ENCODE measurements at places on chromosomes 13 and 19.

DNA sequence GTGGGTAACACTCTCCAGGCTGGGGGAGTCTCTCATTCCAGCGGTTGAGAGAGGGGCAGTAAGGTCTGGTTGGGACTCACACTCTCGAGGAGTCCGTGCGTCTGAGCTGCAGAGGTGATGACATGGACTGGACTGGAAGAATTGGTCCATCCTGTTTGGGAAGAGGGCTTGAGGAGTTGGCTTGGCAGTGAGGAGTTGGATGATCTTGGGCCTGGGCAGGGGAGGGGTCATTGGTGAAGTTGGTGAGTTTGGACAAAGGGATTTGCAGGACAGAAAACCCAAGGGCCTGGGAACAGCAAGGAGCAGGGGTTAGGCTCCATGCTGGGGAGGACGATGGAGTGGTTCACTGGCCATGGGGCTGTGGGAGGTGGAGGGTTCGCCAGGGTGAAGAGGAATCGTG is 3.7 kb downstream of the PPP1R37 start:
- DNase-seq, result no peak

- no peak for DNase-seq
These were observed 26.0 kb downstream of the VSTM2B start for GRCh38 chr19:29551774-29552173.

DNA sequence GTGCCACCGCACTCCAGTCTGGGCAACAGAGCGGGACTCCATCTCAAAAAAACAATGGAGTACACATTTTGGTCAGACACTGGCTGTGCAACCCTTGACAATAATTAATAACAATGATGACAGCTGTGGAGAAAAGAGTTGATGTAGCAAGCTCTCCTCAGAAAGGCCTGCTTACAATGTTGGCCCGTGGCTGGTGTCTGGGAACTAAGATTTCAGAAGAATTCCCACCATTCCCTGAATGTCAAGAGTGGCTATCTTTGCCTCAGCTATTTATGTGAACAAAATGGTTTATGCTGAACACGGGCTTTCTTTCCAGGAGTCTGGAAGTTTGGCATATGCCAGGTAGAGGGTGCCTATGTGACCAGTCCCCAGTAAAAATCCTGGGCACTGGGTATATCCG is 25.5 kb downstream of the NEK5 start:
- no peak for DNase-seq

GRCh38 chr13:94968757-94969086 is 256.4 kb upstream of the SOX21 start:
- no peak for DNase-seq

GRCh38 chr19:51129716-51130115 is 5.0 kb downstream of the SIGLEC9 start:
- no peak for DNase-seq

- DNase-seq, result no peak
These were observed 45.6 kb upstream of the UBE2L5 start for GRCh38 chr13:30376426-30377311.

GRCh38 chr19:676007-676338 is 219 bp upstream of the FSTL3 start:
- no peak for DNase-seq

GRCh38 chr19:53195265-53195903 is 2.2 kb upstream of the ZNF665 start:
- DNase-seq, result peak; percentile 66

DNA sequence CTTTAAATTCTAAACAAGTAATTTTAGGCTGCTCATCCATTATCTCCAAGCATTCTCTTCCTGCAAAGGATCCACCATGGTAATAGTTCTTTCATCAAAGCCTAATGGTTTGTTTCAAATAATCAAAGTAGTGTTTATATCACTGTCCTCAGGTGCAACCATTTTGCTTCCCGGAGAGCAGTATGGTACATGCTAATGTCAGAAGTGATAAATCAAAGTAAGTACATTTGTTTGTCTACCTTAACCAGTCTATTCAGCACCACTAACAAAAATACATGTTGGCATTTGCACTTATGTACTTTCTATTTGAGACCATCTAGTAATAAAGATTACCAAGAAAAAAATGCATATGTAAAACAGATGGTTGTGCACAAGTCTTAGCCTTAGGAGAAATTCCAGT is 37.5 kb downstream of the DACH1 start:
- no peak for DNase-seq

- DNase-seq, result no peak
These were observed 22.6 kb upstream of the SLAIN1 start for GRCh38 chr13:77674852-77675251.

DNA sequence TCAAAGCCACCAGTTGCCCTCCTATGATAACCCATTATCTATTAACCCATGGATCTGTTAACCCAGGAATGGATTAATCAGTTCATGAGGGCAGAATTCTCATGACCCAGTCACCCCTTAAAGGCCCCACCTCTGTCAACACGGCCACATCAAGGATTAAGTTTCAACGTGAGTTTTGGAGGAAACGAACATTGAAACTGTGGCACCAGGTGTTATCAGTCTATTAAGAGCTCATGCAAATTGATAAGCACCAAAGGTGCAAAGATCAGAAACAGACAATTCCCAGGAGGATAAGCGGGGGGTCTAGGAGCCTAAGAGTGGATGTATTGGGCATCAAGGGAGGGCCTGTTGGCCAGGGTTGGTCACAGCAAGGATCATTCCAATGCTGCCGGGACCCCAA is 19.9 kb upstream of the ELAVL1 start:
- DNase-seq, result no peak

DNA sequence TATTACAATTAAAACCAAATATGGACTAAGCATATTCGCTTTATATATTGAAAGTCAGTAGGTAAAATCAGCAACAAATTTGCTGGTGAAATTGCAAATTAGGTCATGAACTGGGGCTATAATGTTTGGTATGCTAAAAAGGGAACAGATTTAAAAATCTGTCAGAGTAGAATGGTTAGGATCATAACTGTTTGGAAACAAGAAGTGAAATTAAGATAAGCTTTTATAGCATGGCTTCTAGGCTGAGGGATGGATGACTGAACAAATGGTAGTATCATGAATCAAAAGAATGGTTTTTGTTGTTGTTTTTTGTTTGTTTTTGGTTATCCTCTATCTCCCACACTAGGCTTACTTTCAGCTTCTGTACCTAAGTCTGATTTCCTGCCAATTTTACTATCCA is 1090.4 kb downstream of the PCDH9 start:
- no peak for DNase-seq

DNA sequence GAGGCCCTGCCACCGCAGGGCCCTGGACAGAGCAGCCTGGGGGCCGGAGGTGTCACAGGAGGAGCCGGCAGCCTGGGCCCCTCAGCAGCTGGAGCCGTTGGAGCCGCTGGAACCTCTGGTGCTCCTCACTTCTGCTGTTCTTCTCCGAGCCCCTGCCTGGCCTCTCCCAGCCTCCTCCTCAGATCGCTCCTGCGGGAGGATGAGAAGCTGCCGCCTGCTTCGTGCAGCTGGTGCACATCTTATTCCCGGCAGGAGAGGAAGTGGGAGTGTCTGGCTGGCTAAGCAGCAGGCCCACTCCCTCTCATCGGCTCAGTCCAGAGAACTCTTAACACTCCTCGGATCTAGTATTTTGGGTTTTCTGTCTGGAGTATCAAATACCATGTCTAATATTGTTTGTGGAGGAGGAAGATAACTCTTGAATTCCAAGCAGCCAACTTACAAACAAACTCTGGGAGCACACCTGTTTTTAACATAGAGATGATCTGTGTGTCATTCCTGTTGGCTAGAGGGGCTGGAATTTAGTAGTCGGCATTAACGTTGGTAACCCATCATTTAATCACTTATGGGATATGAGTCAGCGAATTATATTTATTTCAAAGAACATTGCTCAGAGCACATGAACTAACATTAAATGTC is 37.1 kb upstream of the RNF113B start:
- DNase-seq, result no peak

- no peak for DNase-seq
These were observed 2.0 kb downstream of the PPP6R1 start for GRCh38 chr19:55256562-55257460.

GRCh38 chr13:113493315-113493951 is 2.9 kb upstream of the DCUN1D2 start:
- DNase-seq, result no peak

DNA sequence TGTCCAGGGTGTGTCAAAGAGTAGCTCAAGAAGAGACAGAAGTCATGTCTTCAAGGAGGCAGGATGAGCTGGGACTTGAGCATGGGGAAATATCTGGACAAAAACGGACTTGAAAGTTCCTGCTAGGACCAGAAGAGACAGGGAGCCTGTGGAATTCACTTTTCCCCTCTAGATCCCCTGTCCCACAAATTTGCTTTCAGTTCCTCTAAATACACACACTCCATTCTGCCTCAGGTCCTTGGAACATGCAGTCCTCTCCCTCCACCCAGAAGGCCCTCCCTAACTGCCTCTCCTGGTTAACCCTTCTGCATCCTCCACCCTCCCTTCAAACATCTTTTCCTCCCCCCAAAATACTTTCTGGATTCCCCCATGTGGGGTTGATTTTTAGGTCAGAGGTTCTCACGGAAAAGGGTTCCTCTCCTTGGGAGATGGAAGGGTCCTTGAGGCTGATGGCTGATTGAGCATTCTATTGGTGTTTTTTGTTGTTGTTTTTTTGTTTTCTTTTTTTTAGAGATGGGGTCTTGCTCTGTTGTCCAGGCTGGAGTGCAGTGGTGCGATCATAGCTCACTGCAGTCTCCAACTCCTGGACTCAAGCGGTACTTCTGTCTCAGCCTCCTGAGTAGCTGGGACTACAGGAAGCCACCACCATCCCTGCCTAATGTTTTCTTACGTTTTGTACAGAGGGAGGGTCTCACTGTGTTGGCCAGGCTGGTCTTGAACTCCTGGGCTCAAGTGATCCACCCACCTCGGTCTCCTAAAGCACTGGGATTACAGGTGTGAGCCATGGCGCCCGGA is 6.9 kb upstream of the RETN start:
- no peak for DNase-seq

GRCh38 chr19:10104130-10104513 is 1.6 kb upstream of the ANGPTL6 start:
- no peak for DNase-seq

- no peak for DNase-seq
These were observed 1394.1 kb downstream of the PCDH9 start for GRCh38 chr13:65836066-65836465.

GRCh38 chr13:80116107-80116506 is 224.8 kb downstream of the SPRY2 start:
- DNase-seq, result no peak

DNA sequence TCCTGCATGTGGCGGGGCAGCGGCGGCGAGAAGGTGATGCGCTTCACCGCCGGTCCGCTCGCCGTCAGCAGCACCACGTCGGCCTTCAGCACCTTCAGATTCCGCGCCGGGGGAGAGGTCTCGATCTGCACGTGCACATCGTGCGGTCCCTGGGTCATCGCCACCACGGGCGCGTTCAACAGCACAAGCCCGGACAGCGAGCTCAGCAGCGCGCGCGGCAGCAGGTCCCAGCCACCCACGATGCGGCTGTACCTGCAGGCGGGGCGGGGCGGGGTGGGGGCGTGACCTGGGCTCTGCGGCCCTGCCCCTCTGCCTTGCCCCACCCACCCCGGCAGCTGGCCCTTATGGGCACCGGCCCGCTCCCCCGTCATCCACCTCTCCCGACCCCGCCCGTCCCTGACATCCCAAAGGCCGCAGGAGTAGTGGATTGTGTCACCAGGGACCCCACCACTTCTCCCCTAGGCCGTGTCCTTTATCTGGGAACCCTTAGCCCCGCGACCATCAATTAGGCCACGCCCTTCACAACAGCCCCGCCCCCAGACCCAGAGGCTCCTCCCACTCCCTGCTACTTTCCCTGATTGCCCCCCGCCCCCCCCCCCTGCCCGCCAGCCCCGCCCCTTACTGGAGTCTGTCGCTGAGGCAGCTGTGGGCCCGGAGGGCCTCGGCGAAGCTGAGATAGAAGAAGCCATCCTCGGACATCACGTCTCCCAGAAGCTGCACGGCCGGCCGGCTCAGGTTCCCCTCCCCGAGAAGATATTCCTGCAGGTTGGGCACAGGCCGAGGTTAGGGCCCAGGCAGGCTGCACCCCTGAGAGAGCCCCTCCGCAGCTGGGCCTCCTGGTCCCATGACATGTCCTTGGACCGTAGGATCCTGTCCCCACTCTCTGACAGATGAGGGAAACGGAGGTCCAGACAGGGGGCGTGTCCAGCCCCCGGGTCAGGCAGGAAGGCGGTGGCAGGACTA is 6.1 kb downstream of the IL4I1 start:
- peak; percentile 68 for DNase-seq

DNA sequence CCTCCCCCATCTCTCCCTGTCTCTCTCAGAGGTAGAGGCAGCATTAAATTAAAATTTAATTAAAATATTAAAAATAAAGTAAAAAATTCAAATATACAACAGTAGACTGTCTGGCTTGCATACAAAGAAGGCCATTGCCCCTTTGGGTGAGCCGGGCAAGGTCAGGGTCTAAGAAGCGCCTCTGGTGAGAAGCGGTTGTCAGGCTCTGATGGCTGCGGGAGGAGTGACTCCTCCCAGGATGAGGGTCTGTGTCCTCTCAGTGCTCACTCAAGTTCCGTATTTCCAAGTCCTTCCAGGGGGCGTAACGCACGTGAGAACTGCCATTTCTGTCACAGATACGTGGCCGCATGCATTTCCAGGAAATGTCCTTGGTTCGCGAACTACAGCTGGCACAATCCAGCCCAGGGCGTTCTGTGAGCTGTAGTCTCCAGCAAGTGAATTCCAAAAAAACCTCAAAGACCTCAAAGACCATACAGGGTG is 737 bp upstream of the ZNF181 start:
- peak; percentile 67 for DNase-seq

- no peak for DNase-seq
These were observed 128.3 kb downstream of the KLF5 start for GRCh38 chr13:73187106-73187505.

- no peak for DNase-seq
These were observed 607.6 kb downstream of the FGF9 start for GRCh38 chr13:22278336-22278929.

DNA sequence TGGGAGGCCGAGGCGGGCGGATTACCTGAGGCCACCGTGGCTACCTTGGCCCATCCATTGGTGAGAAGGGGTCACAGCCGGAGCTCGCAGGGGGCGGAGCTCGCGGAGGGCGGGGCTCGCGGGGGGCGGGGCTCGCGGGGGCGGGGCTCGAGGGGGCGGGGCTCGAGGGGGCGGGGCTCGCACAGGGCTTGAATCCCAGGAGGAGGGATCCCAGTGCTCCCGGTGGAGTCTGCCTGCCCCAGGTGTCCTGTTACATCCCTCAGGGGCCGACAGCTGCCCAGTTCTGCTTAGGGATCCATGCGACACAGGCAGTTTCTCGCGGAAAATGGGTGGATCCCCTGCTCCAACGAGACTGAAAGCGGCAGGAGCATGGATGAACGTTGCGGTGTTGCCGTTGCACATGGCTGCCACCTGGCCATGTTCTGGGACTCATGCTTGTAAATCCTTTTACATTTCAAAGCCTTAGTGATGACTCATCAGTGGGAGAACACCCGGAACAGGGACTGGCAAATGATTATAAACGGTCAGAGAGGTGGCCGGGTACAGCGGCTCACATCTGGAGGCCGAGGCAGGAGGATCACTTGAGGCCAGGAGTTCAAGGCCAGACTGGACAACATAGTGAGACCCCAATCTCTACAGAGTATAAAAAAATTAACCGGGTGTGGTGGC is 25.1 kb downstream of the TMPRSS9 start:
- no peak for DNase-seq
